Cardiac septum (tissue), 1 donor: ENCODE measurements at places on chromosomes 6 and 20. TPM values are rescaled to one million over a fixed set of nuclear protein-coding genes. Genes with fewer than 3 reads are reported as not detected.

SAPCD1 gene
- 0.86 TPM for total RNA-seq

SPTLC3 gene
- total RNA-seq = 2.2 TPM

CDC40 gene
- total RNA-seq = 11.7 TPM

DLL1 gene
- total RNA-seq = 6.4 TPM

OVOL2 gene
- not detected for total RNA-seq

COX7A2 gene
- 890 TPM for total RNA-seq

MYCT1 gene
- total RNA-seq = 9.6 TPM

MTFR2 gene
- total RNA-seq = not detected

MYLK4 gene
- 0.51 TPM for total RNA-seq

PPDPF gene
- total RNA-seq = 438 TPM

PRDM13 gene
- not detected for total RNA-seq

BPIFB4 gene
- total RNA-seq = not detected

UBD gene
- total RNA-seq = not detected

TRIM15 gene
- total RNA-seq = not detected

DOK5 gene
- 26.3 TPM for total RNA-seq

HSPA1L gene
- 2.4 TPM for total RNA-seq

PTCRA gene
- not detected for total RNA-seq

ADGRF5 gene
- total RNA-seq = 34.7 TPM

ZKSCAN8 gene
- 15.7 TPM for total RNA-seq

PERP gene
- total RNA-seq = 59.3 TPM

EPB41L1 gene
- total RNA-seq = 21.8 TPM

DEFB132 gene
- total RNA-seq = not detected

SNX21 gene
- 19.5 TPM for total RNA-seq

CST8 gene
- total RNA-seq = not detected

TRIM10 gene
- 0.08 TPM for total RNA-seq

COQ3 gene
- 20.7 TPM for total RNA-seq

KCNK16 gene
- not detected for total RNA-seq

CCND3 gene
- total RNA-seq = 33.5 TPM

SEC63 gene
- 55.5 TPM for total RNA-seq

SMLR1 gene
- total RNA-seq = not detected

ZNF334 gene
- total RNA-seq = 1.2 TPM

BHLHE23 gene
- not detected for total RNA-seq

PDRG1 gene
- 7.9 TPM for total RNA-seq

HCRTR2 gene
- total RNA-seq = not detected

PAK5 gene
- total RNA-seq = not detected

SLC13A3 gene
- 0.57 TPM for total RNA-seq

HEY2 gene
- 12.3 TPM for total RNA-seq

PPP1R11 gene
- 41.4 TPM for total RNA-seq

C20orf202 gene
- 0.13 TPM for total RNA-seq

TRAPPC3L gene
- 0.16 TPM for total RNA-seq

ADAT2 gene
- 2.2 TPM for total RNA-seq

RBM12 gene
- 44.4 TPM for total RNA-seq

NFS1 gene
- 55.0 TPM for total RNA-seq

ABHD16B gene
- not detected for total RNA-seq

MUCL3 gene
- total RNA-seq = not detected

CHRNA4 gene
- 0.16 TPM for total RNA-seq

RAET1G gene
- total RNA-seq = 0.35 TPM

OR2B6 gene
- not detected for total RNA-seq

EYS gene
- 0.24 TPM for total RNA-seq

HLA-DPA1 gene
- 35.8 TPM for total RNA-seq

FAXC gene
- total RNA-seq = 0.57 TPM

FABP7 gene
- total RNA-seq = not detected

OR2J3 gene
- not detected for total RNA-seq

RFX6 gene
- total RNA-seq = not detected

MRPL18 gene
- total RNA-seq = 53.1 TPM

PTK6 gene
- total RNA-seq = not detected

CST2 gene
- total RNA-seq = not detected
